ENCODE measurements at places on chromosomes 11 and 22.

DNA sequence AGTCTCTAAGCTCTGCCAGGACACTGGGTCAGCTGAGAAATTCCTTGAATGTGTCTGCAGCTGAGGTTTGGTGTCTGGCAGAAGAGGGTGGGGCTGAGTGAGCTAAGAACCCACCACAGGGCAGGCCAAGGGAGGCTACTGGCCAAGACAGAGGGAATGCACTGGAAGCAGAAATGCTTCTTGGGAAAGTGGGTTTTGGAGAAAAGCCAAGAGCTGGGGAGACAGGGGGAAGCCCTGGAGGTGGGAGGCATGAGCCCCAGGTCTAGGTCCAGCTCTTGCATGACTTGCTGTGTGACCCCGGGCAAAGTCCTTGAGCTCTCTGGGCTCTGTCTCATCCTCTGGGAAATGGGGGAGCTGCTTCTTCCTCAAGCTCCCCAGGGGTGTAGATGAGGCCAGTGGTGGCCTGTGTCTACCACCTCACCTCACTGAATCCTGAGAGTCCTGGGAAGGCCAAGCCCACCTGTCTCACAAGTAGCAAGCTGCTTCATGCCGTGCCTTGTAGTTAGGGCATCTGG, 2.3 kb downstream of the MMP11 start:
- H3K27me3 ChIP-seq, result no peaks in the 10 kb centered on the region
- H3K4me1 ChIP-seq, result peaks cover 19% of the 10 kb centered on the region
- no peak overlapping the region for H3K4me3 ChIP-seq
- no peak overlapping the region for H3K27ac ChIP-seq
- DNase-seq, result no peak

DNA sequence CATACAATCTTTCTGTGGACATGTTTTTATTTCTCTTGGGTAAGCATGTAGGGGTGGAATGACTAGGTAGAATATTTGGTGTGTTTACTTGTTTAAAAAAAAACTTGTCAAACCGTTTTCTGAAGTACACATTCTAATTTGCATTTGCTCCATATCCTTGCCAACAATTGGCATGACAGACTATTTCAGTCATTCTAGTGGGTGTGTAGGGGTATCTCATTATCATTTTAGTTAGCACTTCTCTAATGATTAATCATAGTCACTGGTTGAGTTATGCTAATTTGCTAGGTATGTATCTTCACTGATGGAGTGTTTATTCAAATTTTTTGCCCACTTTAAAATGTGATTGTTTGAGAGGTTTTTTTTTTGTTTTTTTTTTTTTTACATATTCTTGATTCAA, 64.3 kb downstream of the C11orf65 start:
- no peaks in the 10 kb centered on the region for H3K27me3 ChIP-seq
- H3K36me3 ChIP-seq, result no peaks in the 10 kb centered on the region
- no peaks in the 10 kb centered on the region for H3K4me1 ChIP-seq
- H3K27ac ChIP-seq, result no peak overlapping the region

DNA sequence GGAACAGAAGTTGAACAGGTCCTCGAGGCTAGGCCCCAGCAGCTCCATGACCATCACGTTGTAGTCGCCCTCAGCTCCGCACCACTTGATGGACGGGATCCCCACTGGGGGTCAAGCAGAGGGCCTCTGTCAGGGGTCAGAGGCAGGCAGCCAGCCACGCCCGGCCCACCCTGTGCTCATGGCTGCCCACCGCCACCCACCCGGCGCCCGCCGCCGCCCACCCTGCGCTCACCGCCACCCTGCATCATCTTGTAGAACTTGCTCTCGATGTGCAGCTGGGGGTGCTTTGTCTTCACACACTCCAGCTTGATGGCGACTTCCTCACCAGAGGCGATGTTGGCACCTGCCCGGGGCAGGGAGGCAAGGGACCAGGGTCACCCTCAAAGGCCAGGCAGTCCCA, 14.3 kb downstream of the CSNK1E start:
- H3K4me3 ChIP-seq, result no peak overlapping the region
- peaks cover 33% of the 10 kb centered on the region for H3K36me3 ChIP-seq
- H3K27me3 ChIP-seq, result no peaks in the 10 kb centered on the region
- H3K4me1 ChIP-seq, result peaks cover 45% of the 10 kb centered on the region
- H3K27ac ChIP-seq, result no peak overlapping the region

DNA sequence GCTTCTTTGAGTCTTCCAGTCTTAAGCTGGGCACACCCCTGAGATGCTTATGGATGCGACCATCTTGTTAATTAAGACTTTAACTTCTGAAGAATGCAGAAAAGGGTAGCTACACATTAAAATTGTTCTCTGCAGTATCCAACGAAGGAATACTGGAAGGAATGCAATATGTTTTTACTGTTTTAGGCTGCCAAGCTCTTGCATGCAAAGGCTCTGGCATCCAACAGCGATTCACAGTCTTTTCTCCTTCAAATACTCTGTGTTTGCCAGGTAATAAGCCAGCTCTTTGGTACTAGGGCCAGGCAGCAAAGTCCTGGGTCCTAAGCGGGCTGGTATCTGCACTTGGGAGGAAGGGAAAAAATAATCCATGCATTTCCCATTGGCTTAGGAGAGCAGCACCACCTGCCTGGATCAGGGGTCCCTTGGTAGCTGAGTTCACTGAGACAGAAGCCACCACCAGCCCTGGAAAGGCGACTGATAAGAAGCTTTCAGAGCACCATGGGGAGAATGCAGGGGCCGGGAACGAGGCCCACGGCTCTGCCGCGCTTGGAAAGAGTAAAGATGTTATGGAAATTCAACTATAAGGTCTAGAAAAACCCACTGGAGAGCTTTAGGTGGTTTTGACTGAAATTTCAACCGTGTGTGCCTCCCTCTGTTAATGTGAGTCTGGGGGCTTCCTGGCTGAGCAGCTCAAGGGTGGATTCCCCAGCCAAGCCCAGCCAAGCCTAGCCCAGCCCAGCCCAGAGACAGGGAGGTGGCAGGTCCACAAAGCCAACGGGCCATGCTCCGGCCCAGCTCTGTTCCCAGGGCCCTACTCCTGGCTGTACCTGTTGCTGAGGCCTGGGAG, 67.0 kb upstream of the CCND1 start:
- no peak overlapping the region for H3K27ac ChIP-seq
- no peak overlapping the region for H3K4me3 ChIP-seq
- no peak for DNase-seq

GRCh38 chr11:64357446-64357845, 1.5 kb upstream of the RPS6KA4 start:
- peaks cover 50% of the 10 kb centered on the region for H3K4me1 ChIP-seq
- no peaks in the 10 kb centered on the region for H3K27me3 ChIP-seq
- H3K4me3 ChIP-seq, result no peak overlapping the region
- no peak for DNase-seq
- H3K36me3 ChIP-seq, result no peaks in the 10 kb centered on the region
- peak overlapping the region; percentile 74 for H3K27ac ChIP-seq

GRCh38 chr11:18248561-18248960, at the start of gene SAA2:
TSS of gene SAA2 (minus strand) at chr11:18248668. CDS start at chr11:18248011, 657 bp downstream.
- no peaks in the 10 kb centered on the region for H3K4me1 ChIP-seq
- H3K4me3 ChIP-seq, result no peak within 1 kb of the TSS
- H3K27ac ChIP-seq, result no peak within 1 kb of the TSS
- no peak for DNase-seq

DNA sequence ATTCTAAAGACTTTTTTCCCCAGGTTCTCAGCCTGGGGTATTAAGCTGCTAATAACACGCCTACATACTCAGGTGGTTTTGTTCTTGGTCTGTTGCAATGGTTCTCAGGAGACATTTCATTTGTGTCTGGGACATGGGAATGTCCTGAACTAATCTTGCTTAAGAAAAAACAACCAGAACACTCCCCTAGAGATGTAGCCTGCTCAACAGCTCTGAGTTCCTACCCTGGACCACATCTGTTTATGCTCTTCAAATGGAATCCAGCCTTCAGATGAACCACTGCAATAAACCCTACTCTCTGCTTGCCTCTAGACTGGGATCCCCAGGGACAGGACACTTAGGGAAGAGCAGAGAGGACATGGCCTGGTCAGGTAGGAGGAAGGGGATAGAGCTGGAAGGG, 29.9 kb downstream of the RELT start:
- no peak overlapping the region for H3K4me3 ChIP-seq
- H3K4me1 ChIP-seq, result no peaks in the 10 kb centered on the region
- H3K27me3 ChIP-seq, result no peaks in the 10 kb centered on the region
- no peaks in the 10 kb centered on the region for H3K36me3 ChIP-seq

GRCh38 chr11:18295316-18295715, 26.6 kb downstream of the HPS5 start:
- no peak for DNase-seq
- H3K4me1 ChIP-seq, result no peaks in the 10 kb centered on the region
- no peaks in the 10 kb centered on the region for H3K36me3 ChIP-seq
- H3K27ac ChIP-seq, result no peak overlapping the region
- no peaks in the 10 kb centered on the region for H3K27me3 ChIP-seq

DNA sequence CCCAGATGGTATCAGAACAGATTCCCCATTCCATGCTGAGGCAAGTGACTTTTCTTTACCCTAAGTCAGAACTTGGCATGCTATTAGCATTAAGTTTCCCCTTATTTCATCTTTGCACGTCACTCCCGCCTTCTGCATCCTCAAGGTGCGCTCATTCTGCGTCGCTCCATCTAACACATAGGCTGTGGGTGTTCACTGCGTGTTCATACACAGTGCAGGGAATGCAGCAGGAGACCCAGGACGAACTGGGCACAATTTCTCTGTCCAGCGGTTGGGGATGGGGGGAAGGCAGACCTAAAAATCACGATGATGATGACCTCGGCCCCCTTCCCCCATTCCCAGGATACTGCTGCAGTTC, 19.7 kb upstream of the ACR start:
- H3K36me3 ChIP-seq, result no peaks in the 10 kb centered on the region
- no peak overlapping the region for H3K4me3 ChIP-seq
- H3K4me1 ChIP-seq, result peaks cover 17% of the 10 kb centered on the region
- no peaks in the 10 kb centered on the region for H3K27me3 ChIP-seq
- no peak for DNase-seq

GRCh38 chr11:65492637-65493366, 6.0 kb upstream of the MALAT1 start:
- DNase-seq, result peak; percentile 81
- no peaks in the 10 kb centered on the region for H3K27me3 ChIP-seq
- H3K4me1 ChIP-seq, result peaks cover 93% of the 10 kb centered on the region
- peak overlapping the region; percentile 85 for H3K27ac ChIP-seq

- no peaks in the 10 kb centered on the region for H3K27me3 ChIP-seq
- H3K4me3 ChIP-seq, result no peak overlapping the region
- H3K4me1 ChIP-seq, result no peaks in the 10 kb centered on the region
- H3K27ac ChIP-seq, result no peak overlapping the region
- no peak for DNase-seq
Measured at GRCh38 chr11:11239959-11240358, 113.1 kb downstream of the CSNK2A3 start.

- H3K27me3 ChIP-seq, result no peaks in the 10 kb centered on the region
- peak overlapping the region; percentile 97 for H3K27ac ChIP-seq
- peak; percentile 61 for DNase-seq
- H3K36me3 ChIP-seq, result no peaks in the 10 kb centered on the region
- peak overlapping the region; percentile 60 for H3K4me3 ChIP-seq
Measured at GRCh38 chr11:110295531-110296225, 736 bp downstream of the RDX start.

- no peak for DNase-seq
- H3K27me3 ChIP-seq, result no peaks in the 10 kb centered on the region
Measured at GRCh38 chr22:33652615-33653014, 267.7 kb downstream of the LARGE1 start.

- H3K4me1 ChIP-seq, result peaks cover 44% of the 10 kb centered on the region
- H3K36me3 ChIP-seq, result no peaks in the 10 kb centered on the region
Measured at GRCh38 chr22:25120761-25121212, 78.9 kb upstream of the CRYBB3 start.

DNA sequence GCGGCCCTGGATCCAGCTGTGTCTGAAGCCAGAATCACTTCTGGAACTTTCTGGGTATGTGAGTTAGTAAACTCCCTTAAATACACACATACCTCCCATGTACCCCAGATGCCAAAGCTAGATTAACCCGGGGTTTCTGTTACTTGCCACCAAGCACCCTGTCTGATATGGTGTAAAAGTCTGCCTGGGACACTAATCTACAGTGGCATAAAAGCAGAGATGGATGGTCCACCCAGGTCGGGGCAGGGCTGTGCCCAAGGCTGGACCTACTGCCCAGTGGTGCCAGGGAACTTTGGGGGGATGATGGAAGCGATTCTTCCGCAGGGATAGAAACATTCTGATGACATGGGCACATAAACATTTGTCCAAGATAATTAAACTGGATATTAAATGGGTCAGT, 12.7 kb downstream of the MRGPRF start:
- no peak for DNase-seq
- no peaks in the 10 kb centered on the region for H3K27me3 ChIP-seq
- no peaks in the 10 kb centered on the region for H3K4me1 ChIP-seq
- H3K27ac ChIP-seq, result no peak overlapping the region
- H3K36me3 ChIP-seq, result no peaks in the 10 kb centered on the region

DNA sequence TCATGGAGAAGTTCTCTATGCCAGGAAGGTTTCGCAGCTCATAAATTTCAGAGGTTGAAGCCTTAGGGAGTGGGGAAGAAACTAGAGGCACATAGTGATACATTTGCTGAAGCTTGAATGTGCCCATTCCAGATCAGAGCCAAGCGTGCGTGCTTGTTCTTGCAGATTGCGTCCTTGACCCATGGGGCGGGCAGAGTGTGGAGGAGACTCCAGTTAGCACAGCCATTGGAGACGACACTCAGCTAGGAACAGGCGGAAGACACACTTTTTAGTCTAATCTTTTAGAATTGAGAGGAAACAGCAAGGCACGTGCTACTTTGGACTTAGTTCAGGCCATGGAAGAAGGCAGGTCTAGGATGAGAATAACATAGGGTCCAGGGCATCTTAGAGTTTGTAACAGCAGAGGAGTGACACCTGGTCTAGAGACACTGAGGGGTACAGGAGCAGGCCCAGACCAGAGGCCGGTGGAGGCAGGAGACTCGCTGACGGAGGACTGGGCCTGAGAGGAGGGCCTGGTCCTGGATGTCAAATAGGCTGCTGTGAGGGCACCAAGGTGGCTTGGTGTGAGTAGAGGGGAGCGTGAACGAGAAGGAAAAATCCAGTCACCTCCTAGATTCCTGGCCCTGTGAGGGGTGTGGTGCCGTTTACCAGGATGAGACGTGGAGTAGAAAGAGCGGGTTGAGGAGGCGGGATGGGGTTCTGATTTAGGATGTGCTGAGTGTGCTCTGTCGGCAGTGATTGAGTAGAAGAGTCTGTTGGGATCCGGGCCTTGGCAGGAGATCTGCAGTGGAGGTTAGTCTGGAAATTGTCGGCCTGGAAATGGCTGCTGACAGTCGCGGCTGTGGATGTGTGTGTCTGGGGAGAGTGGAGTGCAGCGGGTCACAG, 154.7 kb downstream of the TBC1D22A start:
- no peaks in the 10 kb centered on the region for H3K27me3 ChIP-seq
- H3K36me3 ChIP-seq, result peaks cover 4% of the 10 kb centered on the region
- no peak for DNase-seq
- H3K27ac ChIP-seq, result no peak overlapping the region
- H3K4me3 ChIP-seq, result no peak overlapping the region

GRCh38 chr11:100816823-100817222, 129.7 kb downstream of the ARHGAP42 start:
- H3K27ac ChIP-seq, result no peak overlapping the region
- H3K27me3 ChIP-seq, result no peaks in the 10 kb centered on the region
- no peaks in the 10 kb centered on the region for H3K4me1 ChIP-seq
- H3K36me3 ChIP-seq, result no peaks in the 10 kb centered on the region

All from body of pancreas (tissue), 4 donors.